Stimulated activated CD4-positive, alpha-beta T cell treated with anti-CD3 and anti-CD28 coated beads, Interleukin-12 subunit alpha, Interleukin-12 subunit beta, amount 100 ng/mL, for 48 hours (primary cell): ENCODE measurements at places on chromosomes 7 and 10.

DNA sequence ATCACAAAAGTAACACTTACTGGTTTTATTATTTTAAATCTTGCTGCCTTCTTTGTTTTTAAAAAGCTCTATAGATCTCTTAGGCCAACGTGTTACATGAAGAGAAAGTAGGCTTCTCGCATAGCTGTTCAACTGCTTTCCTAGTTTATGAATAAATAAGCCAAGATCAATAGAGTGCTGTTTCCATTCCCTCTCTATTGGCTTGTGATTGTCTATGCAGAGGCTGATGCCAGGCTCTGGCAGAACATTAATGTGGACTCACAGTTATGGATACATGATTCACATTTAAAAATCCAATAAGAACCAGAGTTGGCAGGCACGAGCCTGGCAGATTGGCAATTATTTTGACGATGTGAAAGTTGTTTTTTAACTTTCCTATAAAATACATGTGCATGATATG, 137.5 kb downstream of the GNAT3 start:
- DNase-seq: no peak

- no peak for DNase-seq
Observed at GRCh38 chr10:92790440-92790839, 57.9 kb upstream of the EXOC6 start.

DNA sequence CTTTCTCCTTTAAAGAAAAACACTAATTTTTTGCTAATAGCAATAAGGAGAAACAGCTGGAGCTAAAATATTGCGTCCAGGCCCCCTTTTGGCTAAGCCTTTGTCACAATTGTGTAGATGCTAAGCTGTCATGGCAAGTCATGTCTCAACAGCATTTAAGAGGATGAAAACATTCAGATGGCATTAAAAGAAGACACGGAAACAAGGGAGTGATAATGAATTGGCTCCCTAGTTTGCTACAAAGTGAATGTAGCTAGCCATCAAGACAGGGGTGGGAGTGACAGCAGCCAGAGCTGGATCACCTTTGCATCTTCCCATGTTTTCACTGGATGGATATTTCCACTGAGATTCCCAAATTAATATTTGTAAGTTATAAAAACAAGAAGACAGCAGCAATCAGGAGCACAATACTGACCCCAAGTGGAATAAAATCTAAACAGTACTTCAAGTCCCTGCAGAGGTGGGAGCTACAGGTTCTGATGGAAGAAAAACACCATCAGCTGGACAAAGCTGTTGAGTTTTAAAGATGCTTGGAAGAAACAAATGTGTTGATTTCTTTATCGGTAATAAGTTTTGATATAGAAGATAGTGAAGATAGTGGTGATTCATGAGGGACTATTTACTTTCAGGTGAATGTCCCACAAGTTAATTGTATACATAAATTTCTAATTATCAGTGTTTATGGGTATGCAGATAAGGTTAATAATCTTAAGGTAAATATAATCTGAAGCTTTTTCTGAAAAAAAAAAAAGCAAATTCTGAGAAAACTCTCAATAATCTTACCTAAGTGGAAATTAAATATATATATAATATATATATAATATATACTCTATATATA, 129.4 kb downstream of the SLC16A9 start:
- no peak for DNase-seq

- DNase-seq: no peak
Observed at GRCh38 chr10:131973160-131973951, 8.4 kb downstream of the BNIP3 start.

- DNase-seq: no peak
Observed at GRCh38 chr7:107661865-107662379, 1.3 kb downstream of the SLC26A4 start.

GRCh38 chr10:10819206-10819856, 198.3 kb upstream of the CELF2 start:
- no peak for DNase-seq

DNA sequence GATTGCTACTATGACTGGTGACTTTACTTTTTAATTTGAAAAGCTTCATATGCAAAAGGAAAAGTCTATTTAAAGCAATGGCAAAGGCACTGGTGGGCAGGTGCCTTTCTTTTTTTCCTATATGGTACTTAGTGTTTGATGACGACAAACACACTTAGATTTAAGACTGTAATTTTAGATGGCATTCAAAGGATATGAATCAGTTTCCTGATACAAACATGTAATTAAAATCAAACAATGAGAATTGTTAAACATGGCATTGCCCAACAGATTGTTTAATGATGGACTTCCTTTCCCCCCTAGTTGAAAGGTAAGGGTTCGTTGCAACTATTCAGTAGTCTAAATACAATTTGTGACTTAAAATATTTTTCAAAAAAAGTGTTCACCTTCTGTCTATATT, 106.5 kb upstream of the SEMA3C start:
- no peak for DNase-seq
